Omental fat pad (tissue), 4 donors: ENCODE measurements at places on chromosomes 12 and 14. TPM values are rescaled to one million over a fixed set of nuclear protein-coding genes. Genes with fewer than 3 reads are reported as not detected.

DNA sequence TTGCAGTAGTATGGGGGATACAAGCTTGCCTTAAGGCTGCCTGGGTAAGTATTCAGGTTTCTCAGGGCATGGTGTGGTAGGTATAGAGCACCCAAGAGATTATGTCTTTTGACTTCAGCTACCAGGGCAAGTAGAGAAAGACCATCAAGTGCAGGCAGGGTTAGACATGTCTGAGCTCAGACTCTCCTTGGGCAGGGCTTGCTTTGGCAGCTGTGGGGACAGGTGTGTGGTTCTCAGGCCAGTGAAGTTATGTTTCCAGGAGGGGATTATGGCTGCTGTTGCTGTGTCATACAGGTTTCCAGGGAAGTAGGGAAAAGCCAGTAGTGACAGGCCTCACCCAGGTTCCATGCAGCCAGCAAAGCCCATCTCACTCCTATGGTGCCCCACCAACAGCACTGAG is 1040.4 kb downstream of the FLRT2 start:
- no peak for DNase-seq

DNA sequence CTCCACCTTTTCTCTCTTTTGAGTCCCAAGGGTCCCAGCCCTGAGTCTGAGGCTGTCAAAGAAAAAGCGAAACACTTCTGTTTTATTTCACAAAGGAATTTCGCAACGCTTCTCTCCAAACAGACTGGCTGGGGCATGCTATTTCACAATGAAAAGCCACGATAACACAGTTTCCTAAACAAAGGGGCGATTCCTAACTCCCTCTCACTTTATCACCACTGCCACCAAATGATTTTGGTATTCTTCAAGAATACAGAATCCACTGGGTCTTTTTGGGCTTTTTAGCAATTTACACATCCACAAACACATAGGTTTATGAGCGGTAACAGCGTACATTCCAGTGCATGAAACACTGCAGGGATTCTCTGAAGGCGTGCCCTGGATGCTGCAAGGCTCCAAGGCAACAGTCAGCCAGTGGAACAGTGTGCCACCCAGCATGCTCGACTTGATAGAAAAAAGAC is 161.2 kb downstream of the DAD1 start:
- DNase-seq = no peak

DNA sequence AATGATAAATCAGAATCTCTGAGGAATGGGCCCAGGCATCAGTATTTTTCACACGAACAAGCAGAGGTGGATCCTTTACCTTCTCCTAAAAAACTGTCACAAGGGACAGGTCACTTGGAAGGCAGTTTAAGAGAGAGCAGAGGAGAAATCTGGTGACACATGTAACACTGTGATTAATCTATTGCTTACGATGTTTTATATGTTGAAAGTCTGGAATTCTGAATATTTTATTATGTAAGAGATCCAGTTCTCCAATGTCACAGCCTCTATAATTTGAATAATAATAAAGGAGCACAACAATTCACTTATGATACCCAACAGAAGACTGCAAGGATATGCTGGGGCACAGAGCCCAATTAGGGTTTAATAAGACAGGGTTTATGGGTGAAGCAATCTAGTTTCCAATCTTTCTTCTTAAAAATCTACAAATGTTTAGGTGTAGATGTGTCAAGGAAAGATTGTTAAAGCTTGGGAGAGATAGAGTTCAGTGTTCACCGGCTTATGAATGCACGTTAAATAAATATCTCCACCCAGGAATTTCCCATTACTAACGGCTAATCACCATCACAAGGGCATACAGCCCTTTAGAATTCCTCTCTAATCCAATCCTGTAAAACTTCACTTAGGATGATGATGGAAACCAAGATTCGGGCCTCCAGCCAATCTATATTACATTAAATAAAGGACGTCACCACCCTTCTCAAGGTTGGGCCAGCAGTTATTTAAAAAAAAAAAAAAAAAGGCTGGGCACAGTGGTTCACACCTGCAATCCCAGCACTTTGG is 23.4 kb downstream of the DUSP16 start:
- no peak for DNase-seq

GRCh38 chr14:99756796-99757195 is 36.4 kb upstream of the EML1 start:
- no peak for DNase-seq

DNA sequence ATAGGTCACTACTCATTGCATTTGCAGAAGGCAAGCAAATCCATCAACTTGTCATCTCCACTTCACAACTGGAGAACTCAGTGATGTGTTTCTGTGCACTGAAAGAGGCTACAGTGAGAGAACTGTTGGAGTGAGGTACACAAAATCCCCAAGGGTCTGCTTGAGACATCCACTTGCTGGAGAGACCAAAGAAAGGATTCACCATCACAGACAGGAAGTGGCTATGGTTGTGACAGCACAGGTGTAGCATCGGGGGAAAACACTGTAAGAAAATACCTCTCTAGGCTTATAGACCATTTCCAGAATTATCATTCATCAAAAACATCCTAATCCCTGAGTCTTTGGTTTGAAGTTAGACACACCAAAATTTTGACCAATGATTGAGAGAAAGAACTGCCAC is 201.3 kb upstream of the OR4E1 start:
- DNase-seq = no peak

DNA sequence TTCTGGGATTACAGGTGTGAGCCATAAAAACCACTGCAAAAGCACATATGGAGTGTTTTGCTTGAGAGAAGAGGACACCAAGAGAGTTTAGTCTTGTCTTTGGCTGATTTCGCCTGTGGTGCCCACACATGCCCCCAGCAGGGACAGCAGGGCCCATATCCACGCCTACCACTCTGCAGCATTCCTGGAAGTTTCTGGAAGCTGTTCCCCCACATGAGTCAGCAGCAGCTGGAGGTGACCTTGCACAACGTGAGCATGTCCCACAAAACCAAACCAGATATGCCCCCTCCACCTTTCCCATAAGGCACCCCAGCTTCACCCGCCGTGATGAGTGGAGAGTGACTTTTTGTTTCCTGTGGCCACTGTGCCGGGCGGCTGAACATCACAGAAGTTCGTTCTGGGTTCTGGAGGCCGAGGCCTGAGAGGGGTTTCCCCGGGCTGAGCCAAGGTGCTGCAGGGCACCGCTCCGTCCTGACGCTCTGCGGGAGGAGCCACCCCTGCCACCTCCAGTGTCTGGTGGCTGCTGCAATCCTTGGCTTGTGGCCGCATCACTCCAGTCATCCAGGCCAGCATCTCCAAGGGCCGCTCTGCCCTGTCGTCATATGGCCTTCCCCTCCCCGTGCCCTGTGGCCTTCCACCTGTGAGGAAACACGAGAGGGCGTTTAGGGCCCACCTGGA is 4.7 kb downstream of the ASPG start:
- DNase-seq = no peak

DNA sequence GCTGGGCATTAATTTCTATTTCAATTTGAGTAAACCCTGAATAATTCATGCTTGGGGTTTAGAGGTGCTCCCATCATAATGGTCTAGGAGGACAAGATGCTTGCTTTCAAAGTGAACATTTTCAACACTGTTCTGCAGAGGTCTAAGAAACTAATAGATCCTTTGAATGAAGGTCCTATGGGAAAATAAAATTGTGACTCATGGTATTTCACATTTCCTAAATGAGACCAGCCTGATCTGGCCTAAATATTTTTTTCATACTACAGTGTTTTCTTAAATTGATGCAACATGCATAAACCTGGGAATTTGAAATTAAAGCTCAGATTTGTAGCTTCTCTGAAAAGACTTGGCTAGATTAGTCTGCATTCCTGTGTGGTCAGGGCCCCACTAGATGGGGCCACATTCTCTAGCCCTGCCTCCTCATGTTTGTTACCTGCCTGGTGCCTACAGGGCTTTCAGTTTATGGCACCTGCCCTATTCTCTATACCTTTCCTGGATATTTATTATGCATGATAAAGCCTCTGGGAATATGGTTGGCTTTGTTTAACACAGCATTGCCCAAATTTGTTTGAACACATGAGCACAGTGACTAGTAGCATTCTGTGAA is 112.7 kb downstream of the METTL25 start:
- DNase-seq = no peak

DNA sequence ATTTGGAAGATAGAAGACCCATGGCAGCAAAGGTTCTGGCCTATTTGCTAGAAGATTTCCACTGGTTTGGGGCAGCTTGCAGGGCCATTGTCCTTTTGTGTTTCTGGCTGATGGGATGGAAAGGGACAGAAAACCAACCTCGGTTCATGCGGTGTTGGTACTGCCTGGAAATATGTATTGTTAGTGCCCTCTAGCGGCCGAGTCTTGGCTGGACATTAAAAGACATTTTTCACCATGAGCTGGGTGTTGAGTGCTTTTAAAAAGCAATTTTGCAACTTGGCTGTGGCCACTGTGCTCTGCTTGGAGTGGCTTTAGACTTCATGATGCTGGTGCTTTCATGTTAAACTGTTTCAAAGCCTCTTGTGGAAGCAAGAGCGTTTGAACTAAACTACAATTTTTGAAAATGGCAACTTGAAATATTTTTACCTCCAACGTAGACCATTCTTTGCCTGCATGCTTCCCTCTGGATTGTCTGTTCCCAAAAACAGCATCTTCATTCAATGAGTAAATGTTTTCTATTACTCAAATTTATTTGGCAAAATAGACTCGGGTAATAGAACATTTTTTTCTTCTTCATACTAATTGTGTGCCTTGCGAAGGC is 102.7 kb upstream of the TBX5 start:
- peak; percentile 84 for DNase-seq

GRCh38 chr12:77728018-77728417 is 102.7 kb upstream of the NAV3 start:
- DNase-seq = no peak

DNA sequence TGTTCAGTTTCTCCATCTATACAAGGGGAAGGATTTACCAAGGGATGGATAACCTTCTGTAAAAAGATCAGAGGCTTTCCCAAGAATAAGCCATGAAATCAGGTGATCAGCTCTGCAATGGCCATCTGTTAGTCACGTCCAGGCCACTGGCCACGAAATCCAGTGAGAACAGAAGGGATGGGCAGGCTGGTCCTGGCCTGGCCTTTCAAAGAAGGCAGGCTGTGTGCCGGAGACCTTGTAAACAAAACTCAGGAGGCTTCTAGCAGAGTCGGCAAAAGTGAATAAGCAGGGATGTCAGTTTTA is 68.5 kb downstream of the RNF34 start:
- no peak for DNase-seq

DNA sequence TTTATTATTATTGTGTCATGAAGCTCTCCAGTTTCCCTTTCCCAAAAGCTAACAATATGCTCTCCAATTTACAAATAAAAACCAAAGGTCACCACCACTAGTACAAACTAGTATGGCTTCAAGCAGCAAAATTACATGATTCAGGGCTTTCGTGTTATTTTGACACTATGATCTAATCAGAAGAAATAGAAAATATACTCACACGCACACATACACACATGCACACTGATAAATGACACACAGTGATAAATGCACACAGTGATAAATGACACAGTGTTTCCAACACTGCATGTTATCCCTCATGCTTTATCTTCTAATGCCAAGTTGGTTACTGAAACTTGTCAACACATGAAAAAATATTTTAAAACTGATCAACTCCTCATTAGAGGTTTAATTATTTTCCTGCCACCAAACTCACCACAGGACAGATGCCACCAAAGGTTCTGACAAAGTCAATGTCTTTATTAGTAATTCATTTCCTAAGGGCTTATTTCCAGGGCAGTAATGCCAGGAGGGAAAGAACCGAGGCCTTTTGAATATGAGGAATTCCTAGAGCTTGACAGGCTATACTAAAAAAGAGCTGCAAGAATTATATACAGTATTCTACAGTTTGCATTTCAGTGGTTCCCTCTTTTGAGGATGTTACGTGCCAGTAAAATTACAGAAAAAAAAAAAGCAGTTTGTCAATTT is 82.4 kb downstream of the PPP2R5E start:
- no peak for DNase-seq

- no peak for DNase-seq
Observed at GRCh38 chr12:66176105-66176900, 6.5 kb upstream of the TMBIM4 start.

GRCh38 chr12:49838973-49839633 is 3.8 kb downstream of the BCDIN3D start:
- DNase-seq = no peak

- DNase-seq = no peak
Observed at GRCh38 chr12:6368906-6369525, 6.3 kb downstream of the SCNN1A start.

GRCh38 chr12:18754124-18754707 is 16.3 kb downstream of the CAPZA3 start:
- no peak for DNase-seq

GRCh38 chr12:52049286-52049685 is 2.0 kb upstream of the NR4A1 start:
- no peak for DNase-seq

GRCh38 chr12:129540954-129541353 is 362.9 kb downstream of the TMEM132D start:
- DNase-seq = no peak

GRCh38 chr12:87596636-87597035 is 432.6 kb downstream of the C12orf50 start:
- no peak for DNase-seq

GRCh38 chr14:35503646-35504045 is 30.3 kb upstream of the INSM2 start:
- no peak for DNase-seq

DNA sequence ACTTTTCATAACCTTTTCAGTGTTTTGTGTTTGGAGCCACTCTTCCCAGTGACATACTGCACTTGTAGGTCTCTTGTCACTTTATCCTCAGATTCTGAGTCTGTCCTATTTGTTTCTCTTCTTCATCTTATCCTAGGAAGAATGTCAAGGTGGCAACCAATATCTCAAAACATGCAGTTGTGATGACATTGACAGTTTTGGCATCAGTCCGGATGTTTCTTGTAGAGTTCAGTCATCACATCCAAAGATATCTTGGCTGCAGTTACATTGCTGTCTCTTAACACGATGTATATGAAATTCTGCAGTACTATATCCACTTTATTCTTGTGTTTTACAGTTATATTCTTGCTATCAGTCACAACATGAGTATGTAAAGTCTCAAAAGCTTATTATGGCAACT is 6.4 kb downstream of the ADIPOR2 start:
- DNase-seq = no peak

DNA sequence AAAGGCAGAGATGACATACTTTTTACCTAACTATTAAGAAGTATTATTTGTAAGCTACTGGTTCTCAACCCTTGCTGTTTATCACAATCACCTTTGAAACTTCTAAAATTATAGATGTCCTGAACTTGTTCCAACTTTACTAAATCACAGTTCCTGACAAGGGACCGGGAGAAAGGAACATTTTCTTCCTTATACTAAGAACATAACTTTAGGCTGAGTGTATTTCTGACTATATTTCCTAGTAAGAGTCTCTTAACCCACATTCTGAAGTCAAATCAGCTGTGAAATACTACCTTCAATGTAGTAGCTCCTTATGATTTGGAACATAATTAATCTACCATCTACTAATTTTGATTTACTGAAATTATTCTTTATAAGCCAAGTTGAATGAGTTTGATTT is 80.2 kb downstream of the BAZ1A start:
- DNase-seq = no peak

- no peak for DNase-seq
Observed at GRCh38 chr14:59905188-59905587, 14.8 kb upstream of the LRRC9 start.

The RND1 gene
- total RNA-seq = 5.8 TPM

The PLEKHA5 gene
- 33.1 TPM for total RNA-seq

The THAP2 gene
- 1.8 TPM for total RNA-seq

The TMTC3 gene
- 19.9 TPM for total RNA-seq

The MANSC4 gene
- not detected for total RNA-seq

The FLRT2 gene
- total RNA-seq = 30.5 TPM

The MAP4K5 gene
- 96.3 TPM for total RNA-seq

The FSCB gene
- total RNA-seq = 0.19 TPM

The SMOC1 gene
- total RNA-seq = 0.60 TPM

The FGF23 gene
- total RNA-seq = not detected

The CABP1 gene
- total RNA-seq = 2.1 TPM
